Activated CD4-positive, alpha-beta T cell treated with anti-CD3 and anti-CD28 coated beads for 1 hour (primary cell): ENCODE measurements at places on chromosomes 1 and 21.

DNA sequence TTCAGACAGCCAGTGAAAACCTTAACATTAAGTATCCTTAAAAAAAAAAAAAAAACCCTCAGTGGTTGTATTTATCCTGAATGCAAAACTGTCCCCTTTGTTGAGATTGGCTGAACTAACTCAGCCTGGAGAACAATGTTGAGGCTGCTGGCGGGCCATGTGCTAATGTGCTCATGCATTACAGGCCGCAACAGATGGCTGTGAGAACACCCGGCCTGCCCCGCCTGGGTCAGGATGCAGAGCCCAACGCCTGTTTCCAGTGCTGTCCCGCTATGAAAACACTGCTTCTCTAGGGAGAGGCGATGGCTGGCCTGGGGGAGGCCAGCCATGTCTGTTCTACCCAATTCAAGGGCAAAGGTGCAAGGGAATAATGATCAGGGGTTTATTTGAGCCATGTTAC, 13.8 kb downstream of the OLIG2 start:
- DNase-seq = no peak

GRCh38 chr21:37184784-37185593, 82.1 kb downstream of the VPS26C start:
- DNase-seq = no peak

- no peak for DNase-seq
Observed at GRCh38 chr1:30888391-30888790, 20.2 kb downstream of the SDC3 start.

DNA sequence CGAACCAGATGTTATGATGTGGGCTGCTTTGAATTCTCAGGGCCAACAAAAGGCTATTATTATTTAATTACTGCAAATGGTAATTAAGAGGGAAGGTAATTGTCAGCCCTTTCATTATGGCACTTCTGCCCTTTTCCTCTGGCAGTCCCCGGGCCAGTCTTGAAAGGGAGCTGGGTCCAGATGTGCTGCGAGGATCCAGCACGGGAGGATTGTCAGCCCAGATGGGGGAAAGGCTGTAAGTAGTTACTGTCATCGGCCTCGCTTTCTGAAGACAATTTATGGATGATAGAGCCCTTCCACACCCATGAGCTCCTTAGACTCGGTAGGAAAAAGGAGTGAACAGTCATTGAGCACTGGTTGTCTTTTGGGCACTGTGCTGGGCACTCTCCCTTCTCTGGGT, 8.7 kb upstream of the ZNF362 start:
- no peak for DNase-seq

DNA sequence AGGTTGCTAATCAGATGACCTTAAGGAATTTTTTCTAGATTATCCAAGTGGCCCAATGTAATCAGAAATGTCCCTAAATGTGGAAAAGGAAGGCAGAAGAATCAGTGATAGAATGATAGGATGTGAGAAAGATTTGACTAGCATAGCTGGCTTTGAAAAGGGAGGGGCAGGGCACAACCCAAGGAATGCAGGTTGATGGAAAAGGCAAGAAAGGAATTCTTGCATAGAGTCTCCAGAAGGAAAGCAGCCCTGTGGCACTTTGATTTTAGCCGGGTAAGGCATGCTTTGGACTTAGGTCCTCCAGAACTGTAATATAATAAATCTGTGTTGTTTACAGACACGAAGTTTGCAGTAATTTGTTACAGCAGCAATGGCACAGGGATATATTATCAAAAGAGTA, 375.7 kb upstream of the B3GALT2 start:
- DNase-seq = no peak

DNA sequence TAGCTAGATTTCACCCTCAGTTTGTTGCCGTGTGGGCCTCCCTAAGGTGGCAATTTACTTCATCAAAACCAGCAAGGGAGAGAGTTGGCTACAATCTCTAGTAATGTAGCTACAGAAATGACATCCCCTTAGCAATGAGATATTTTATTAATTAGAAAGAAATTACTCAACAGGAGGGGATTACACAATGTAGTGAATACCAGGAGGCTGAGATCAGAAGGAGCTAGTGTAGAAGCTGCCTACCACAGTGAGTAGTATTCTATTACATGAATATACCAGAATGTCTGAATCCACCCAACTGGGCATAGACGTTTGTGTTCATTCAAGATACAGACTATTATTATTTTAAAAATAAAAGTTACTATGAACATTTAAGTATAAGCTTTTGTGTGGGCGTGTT, 868.2 kb upstream of the CXADR start:
- DNase-seq = no peak

GRCh38 chr1:93579891-93580290, 101.7 kb downstream of the BCAR3 start:
- DNase-seq = no peak

GRCh38 chr1:34885405-34886247, 26.1 kb upstream of the SMIM12 start:
- no peak for DNase-seq
